Chondrocyte (in vitro differentiated cells): ENCODE measurements at places on chromosomes 3 and 15.

- DNase-seq: no peak
These were observed at the start of gene MUC4 for GRCh38 chr3:195811756-195812155. TSS of gene MUC4 (minus strand) at chr3:195811929. CDS start at chr3:195811817, 112 bp downstream.

- peak; percentile 75 for DNase-seq
These were observed 3.5 kb upstream of the SHISA5 start for GRCh38 chr3:48507256-48508061.

DNA sequence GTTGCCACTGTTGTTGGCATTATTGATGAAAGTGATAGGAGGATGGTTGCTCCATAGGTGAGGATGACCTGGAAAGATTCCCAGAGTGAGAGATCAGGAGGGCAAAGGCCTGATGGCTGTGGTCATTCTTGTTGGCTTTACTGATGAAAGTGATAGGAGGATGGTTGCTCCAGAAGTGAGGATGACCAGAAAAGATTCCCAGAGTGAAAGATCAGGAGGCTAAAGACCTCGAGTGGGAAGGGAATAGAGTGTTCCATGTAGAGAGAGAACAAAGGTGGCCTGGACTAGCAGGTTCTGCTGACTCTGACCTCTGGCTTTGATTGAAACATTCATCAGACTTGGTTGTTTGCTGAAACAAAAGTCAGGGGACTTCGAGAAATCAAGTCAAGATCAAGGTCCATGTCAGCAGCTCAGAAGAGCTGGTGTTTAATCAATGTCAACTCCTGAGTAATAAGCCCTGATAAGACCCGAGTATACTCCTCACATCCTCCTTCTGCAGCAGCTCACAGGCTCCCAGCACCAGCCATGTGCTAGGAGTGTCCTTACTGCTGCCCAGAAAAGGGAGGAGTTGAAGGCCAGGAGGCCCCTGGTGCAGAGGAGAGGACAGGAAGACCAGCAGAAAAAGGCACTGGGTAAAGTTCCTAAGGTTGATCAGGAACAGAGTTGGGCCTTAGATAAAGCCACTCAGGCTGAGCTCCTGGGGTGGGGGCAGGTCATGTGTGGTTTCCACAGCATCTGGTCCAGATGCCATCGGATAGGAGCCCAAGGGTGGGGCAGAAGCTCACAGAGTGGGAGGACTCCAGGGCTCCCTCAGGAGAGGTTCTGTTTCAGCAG, 19.9 kb downstream of the CYP8B1 start:
- no peak for DNase-seq

DNA sequence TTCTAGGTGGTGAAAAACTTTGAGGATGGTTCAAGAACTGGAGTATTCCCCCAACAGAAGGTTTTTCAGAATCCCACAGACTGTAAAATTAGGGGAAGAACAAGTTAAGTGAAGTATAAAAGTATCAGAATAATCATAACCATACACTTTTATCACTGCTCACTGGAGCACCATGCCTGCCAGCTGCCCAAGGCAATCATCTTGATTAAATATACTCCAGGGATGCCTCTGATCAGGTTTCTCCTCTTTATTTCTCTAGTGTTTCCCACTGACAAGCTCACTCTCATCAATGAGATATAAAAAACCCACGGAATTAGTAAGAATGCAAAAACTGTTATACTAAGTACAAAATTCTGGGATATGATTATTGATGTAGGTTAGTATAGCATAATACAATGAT, 108.0 kb downstream of the STAG1 start:
- no peak for DNase-seq

- DNase-seq: no peak
These were observed 16.0 kb upstream of the LRRK1 start for GRCh38 chr15:100903168-100903554.

DNA sequence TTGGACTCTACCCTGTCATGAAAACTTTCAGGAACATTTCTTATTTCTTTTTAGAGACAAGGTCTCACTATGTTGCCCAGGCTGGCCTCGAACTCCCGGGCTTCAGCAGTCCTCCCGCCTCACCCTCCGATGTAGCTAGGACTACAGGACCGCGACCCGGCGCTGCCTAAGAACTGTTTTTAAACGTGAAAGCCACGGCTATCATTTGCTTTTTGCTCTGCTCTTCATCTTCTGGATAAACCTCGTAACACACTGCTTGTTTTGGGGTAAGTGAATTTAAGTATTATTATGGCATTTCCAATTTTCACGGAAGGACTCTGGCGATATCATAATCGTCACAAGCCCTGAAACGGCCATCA, 14.3 kb upstream of the CCNL1 start:
- DNase-seq: no peak

- no peak for DNase-seq
These were observed 2.3 kb upstream of the DLL4 start for GRCh38 chr15:40926659-40927494.

DNA sequence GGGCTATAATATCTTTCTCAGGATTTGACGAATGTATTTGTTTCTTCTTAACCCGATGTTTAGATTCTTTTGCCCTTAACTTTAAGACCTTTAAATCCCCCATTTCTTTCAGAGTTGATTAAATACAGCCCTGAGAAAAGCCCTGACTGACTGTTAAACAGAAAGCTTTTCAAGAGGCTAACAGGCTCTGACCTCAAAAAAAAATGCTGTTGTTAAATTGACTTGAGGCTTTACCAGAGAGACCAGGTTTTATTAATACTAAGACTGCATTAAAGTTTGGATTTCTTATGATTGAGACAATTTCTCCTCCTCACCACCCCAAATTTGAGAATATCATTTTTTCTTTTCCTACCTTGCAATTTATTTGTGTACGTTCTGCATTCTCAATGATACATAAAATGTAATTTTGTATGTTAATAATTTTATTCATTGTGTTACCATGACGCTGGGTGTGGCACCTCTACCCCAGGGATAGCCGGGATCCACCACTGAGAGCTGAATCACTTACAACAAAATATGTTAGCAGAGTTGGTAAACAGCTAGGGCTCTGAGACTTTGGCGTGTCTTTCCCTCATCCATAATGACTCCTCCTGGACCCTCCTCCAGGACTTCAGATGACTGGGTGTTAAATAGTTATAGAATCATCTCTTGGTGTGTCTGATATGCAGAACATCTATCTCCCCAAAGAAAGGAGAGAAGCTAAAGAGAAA, 753.5 kb downstream of the NAALADL2 start:
- no peak for DNase-seq

GRCh38 chr15:63408524-63408923, 26.9 kb upstream of the CA12 start:
- no peak for DNase-seq
